Tibial nerve (tissue), 4 donors: ENCODE measurements at places on chromosomes 1 and 21.

DNA sequence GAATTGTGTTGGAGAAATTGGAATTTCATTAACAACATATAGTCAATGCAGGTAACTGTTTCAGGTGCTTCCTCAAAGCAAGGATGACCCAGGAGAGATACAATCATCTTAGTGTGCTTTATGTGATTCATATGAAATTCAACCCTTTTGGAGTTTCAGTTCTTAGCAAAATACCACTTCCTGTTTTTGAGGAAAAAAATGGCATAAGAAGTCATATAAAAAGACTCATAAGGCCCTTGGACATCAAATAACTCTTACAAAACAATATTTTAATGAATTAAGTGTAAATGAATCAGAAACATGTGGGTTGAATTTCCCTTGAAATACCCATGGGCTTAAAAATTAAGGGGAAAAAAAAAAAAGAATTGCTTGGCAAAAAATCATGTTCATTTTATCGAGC, 926.6 kb downstream of the LTN1 start:
- H3K27ac ChIP-seq, result no peak overlapping the region
- no peak for DNase-seq
- no peaks in the 10 kb centered on the region for H3K36me3 ChIP-seq
- H3K4me3 ChIP-seq, result no peak overlapping the region

DNA sequence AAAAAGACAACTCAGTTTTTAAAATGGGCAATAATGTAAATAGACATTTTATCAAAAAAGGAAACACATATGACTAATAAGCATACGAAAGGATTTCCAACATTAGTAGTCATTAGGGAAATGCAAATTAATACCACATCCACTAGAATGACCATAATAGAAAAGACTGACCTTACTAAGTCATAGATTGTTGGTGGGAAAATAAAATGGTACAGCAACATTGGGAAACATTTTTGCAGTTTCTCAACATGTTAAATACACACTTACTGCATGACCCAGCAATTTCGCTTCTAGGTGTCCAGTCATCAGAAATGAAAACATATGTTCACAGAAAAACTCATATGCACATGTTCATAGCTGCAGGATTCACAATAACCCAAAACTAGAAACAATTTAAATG, 29.9 kb upstream of the SLC44A3 start:
- no peak for DNase-seq
- H3K27me3 ChIP-seq, result no peaks in the 10 kb centered on the region
- H3K4me3 ChIP-seq, result no peak overlapping the region
- H3K27ac ChIP-seq, result no peak overlapping the region
- H3K36me3 ChIP-seq, result no peaks in the 10 kb centered on the region
- peaks cover 9% of the 10 kb centered on the region for H3K4me1 ChIP-seq

GRCh38 chr1:5616366-5617178, 375.7 kb downstream of the NPHP4 start:
- H3K36me3 ChIP-seq, result no peaks in the 10 kb centered on the region
- no peak overlapping the region for H3K4me3 ChIP-seq
- no peaks in the 10 kb centered on the region for H3K27me3 ChIP-seq
- no peak for DNase-seq

GRCh38 chr1:205533748-205534443, 29.4 kb downstream of the CDK18 start:
- H3K36me3 ChIP-seq, result peaks cover 36% of the 10 kb centered on the region
- H3K4me1 ChIP-seq, result peaks cover 7% of the 10 kb centered on the region
- no peak for DNase-seq
- no peaks in the 10 kb centered on the region for H3K27me3 ChIP-seq
